Placental epithelial cell (primary cell): ENCODE measurements at places on chromosomes 11 and 22. TPM values are rescaled to one million over a fixed set of nuclear protein-coding genes. Genes with fewer than 3 reads are reported as not detected.

OR8A1 gene
- not detected in 2 replicates for total RNA-seq

MPEG1 gene
- not detected in 2 replicates for total RNA-seq

GLYATL1 gene
- total RNA-seq: 0.76 TPM in 1 of 2 replicates, not detected in the other

CAPRIN1 gene
- 144 and 226 TPM in 2 replicates for total RNA-seq

YDJC gene
- 33.0 and 52.6 TPM in 2 replicates for total RNA-seq
